ENCODE measurements at places on chromosomes 6 and 20.

DNA sequence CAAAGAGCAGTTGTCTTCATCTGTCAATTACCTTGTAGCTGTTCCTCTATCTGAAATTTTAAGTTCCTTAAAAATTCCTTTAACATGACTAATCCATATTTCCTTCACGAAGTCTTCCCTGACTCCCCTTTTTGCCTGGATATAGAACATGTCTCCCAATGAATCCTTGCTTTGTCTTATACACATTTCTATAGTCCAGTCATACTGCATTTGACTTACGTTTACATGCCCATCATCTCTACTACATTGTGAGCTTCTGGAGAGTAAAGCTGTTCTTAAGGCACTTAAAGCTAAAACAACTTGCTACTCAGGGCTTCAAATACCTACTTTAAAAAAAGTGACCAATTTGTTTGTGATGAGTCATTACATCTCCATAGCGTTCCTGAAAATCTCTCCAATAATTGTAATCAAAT is 4.9 kb downstream of the REV3L start:
- DNase-seq = no peak

DNA sequence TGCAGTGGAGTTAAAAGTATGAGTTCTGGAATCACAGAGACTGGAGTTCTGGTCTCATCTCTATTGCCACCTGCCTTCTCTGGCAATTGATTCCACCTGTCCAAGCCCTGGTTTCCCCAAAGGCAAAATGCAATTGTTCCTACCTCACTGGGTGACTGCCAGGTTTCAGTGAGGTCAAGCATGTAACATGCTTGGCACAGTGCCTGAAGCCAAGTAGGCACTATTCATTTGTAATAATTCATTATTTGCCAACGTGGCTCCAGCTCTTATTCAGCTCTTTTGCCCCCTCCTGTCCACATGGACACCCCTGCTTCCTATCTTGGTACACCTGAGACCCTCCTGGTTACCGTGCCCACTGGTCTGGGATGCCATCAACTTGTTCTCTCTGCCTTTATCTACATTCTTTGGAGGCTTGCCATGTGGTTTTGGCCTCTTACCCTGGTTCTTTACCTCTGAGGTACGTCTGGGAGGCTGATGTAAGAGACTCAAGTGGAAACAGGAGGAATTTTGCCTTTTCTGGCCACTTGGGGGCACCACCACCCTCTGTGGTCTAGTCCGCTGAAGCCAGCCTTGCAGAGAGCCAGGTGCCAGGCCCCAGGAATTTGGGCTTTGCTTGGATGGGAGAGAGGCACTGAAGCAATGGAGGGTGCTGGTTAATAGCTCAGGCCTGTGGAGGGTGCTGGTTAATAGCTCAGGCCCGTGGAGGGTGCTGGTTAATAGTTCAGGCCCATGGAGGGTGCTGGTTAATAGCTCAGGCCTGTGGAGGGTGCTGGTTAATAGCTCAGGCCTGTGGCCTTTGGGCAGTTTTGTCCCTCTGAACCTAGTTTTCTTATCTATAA is 1.7 kb downstream of the KCNK15 start:
- DNase-seq = peak; percentile 89

DNA sequence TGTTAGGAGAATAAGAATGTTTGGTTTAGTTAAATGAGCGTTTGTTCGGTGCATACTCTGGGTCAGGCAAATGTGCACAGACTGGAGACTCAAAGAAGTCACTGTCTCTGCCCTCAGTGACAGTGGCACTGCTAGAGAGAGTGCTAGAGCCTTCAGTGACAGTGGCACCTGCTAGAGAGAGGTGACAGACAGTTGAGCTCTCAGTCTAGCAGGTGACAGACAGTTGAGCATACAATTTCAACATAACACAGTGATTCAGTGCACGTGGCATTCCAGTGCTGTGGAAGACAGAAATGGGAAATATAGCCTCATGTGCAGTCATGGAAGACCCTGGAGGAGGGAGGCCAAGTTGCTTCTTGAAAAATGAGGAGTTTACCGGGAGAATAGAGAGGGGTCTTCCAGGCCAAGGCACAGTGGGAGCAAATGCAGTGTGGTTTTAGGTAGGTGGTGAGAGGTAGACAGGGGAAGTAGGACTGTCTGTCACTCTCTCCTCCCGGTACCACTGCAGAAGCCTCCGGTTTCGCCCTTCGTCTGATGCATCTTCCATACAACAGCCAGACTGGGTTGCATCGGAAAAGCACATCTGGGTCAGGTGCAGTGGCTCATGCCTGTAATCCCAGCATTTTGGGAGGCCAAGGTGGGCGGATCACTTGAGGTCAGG is 107.9 kb upstream of the CLDN20 start:
- DNase-seq = no peak

GRCh38 chr6:11141295-11141694 is 29.8 kb upstream of the ERVFRD-1 start:
- DNase-seq = no peak

DNA sequence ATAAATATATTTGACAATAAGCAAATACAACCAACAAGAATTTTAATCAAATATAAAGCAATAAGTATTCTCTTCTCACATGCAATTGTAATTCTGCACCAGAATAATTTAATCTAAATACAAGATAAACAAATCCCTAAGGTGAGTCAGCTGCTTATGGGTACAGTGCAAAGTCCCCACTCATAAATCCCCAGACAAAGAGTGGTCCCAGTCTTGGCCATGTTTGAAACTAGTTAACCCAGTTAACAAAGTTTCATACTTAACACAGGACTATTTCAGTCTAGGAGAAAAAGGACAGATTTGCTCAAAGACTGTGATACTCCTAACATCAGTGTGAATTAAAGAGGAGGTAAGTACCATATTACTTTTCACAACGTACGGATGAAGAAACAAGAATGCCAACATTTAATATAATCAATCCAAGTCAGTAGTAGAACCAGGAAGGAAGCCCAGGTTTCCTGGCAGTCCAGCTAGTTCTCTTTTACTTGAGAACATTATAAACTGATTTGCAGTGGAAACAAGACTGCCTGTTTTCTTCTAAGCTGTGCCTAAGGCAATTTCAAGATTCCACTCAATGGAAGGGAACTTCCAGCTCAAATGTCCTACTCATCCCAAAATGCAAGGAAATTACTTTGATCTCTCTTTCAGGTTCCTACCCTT is 10.4 kb downstream of the SAMD3 start:
- no peak for DNase-seq

Data from hematopoietic multipotent progenitor cell treated with erythropoietin and hydrocortisone succinate and interleukin-3 and kit ligand, for 6 days (in vitro differentiated cells).